ENCODE measurements at places on chromosomes 2 and 18. TPM values are rescaled to one million over a fixed set of nuclear protein-coding genes. Genes with fewer than 3 reads are reported as not detected.
A peak's percentile ranks its signal among the peaks of the same experiment; 100 is the strongest.

The CDK15 gene
- total RNA-seq, result 0.47 TPM

The ABCB11 gene
- total RNA-seq, result 0.74 TPM

GRCh38 chr18:57619876-57620275, 1.8 kb downstream of the NARS1 start:
- no peaks in the 10 kb centered on the region for H3K27me3 ChIP-seq
- peaks cover 9% of the 10 kb centered on the region for H3K4me1 ChIP-seq
- no peak overlapping the region for H3K27ac ChIP-seq
- no peak overlapping the region for H3K4me3 ChIP-seq
- no peak for DNase-seq

GRCh38 chr2:234880551-234881211, 71.1 kb upstream of the SH3BP4 start:
- no peaks in the 10 kb centered on the region for H3K27me3 ChIP-seq
- no peaks in the 10 kb centered on the region for H3K36me3 ChIP-seq
- H3K27ac ChIP-seq, result no peak overlapping the region
- no peak overlapping the region for H3K4me3 ChIP-seq
- DNase-seq, result peak; percentile 43

DNA sequence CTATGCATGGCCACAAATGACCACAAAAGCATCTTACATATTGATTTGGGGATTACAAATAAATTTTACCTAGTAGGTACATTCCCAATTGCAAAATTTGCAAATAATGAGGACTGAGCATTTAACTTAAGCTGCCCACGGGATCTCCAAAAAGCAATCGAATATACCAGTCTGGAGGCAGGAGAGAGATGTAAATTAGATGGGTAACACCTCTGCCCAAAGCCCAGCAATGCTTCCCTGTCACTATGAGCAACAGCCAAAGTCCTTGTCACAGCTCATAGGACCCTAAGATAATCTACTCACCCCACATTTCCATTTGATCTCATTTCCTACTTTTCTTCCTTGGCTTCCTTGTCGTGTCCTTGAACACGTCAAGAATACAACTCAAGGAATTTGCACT, 172.2 kb downstream of the SUCLG1 start:
- H3K4me3 ChIP-seq, result no peak overlapping the region
- no peaks in the 10 kb centered on the region for H3K36me3 ChIP-seq
- no peaks in the 10 kb centered on the region for H3K27me3 ChIP-seq
- no peak for DNase-seq
- no peaks in the 10 kb centered on the region for H3K4me1 ChIP-seq

- DNase-seq, result no peak
- no peak overlapping the region for H3K4me3 ChIP-seq
- no peak overlapping the region for H3K27ac ChIP-seq
- H3K27me3 ChIP-seq, result no peaks in the 10 kb centered on the region
- H3K36me3 ChIP-seq, result no peaks in the 10 kb centered on the region
- no peaks in the 10 kb centered on the region for H3K4me1 ChIP-seq
Observed at GRCh38 chr2:99504844-99505584, 15.2 kb upstream of the REV1 start.

The UGT1A3 gene
- total RNA-seq, result 1.0 TPM

GRCh38 chr2:219214786-219215185, 4.0 kb downstream of the ABCB6 start:
- H3K4me1 ChIP-seq, result peaks cover 6% of the 10 kb centered on the region
- no peak for DNase-seq
- H3K36me3 ChIP-seq, result no peaks in the 10 kb centered on the region
- no peak overlapping the region for H3K27ac ChIP-seq
- no peaks in the 10 kb centered on the region for H3K27me3 ChIP-seq
- no peak overlapping the region for H3K4me3 ChIP-seq

The SPEG gene
- 6.2 TPM for total RNA-seq

DNA sequence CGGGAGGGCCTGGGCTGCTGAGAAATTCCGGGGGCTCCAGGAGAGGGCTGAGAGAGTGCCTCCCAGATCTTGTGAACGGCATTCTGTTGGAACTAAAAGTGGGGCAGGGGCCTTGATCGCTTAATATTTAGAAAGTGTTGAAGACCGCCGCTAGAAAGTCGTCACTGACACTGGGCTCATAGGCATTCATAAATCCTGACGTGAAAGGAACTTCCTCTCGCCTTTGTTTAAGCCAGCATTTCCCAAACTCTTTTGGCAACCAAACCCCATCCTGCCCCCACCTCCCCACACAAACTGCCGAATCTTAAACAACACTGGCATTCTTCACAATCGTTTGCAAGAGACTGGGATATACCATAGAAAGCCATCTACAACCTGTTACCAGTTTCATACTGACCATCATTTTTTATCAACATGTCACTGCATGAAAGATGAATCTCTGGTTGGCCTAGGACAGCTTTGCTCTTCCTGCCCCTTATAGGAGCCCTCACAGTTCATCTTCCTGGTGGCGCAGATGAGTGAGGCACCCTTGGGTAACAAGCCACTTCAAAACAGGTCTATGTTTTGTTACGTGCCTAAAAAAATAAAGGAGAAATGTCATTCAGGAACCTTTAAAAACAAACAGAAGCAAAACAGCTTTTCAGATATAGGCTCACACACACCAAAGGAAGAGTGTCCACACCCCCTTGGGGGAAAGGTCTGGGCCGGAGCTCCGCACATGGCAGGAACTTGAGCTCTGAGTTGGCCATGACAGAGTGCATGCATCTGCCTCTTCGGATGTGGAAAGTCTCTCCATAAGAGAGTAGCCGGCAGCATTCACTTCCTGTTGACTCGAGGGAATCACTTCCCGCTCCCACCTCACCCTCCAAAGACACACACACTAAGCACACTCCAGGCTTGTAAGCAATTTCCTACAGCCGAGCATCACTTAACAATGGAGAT, 13.0 kb downstream of the MTERF4 start:
- no peak for DNase-seq
- no peaks in the 10 kb centered on the region for H3K4me1 ChIP-seq
- no peaks in the 10 kb centered on the region for H3K36me3 ChIP-seq
- no peak overlapping the region for H3K27ac ChIP-seq
- no peaks in the 10 kb centered on the region for H3K27me3 ChIP-seq

DNA sequence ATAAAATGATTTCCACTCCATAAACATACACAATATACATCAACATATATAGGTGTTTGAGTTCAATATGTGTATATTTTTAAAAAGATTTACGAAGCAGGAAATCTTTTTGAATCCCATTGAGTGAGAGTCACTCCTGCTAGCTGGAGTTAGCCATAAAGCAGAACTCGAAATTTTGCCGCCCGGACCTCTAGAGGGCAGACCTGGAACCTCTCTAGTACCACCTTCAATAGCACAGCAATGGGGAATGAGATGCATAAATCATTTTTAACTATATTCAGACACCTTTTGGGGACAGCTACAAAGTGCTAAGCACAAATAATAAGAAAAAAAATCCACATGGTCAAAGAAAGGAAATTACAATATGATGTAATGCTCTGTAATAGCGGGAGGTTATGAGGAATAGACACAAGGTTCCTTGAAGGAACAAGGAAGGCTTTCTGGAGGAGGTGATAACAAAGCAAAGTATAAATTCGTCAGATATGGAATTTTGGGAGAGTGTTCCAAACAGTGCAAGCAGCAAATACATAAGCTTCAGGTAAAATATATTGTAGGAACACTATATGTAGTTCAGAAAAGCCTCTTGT, 533.4 kb downstream of the ERBB4 start:
- H3K36me3 ChIP-seq, result no peaks in the 10 kb centered on the region
- H3K27me3 ChIP-seq, result no peaks in the 10 kb centered on the region
- H3K27ac ChIP-seq, result no peak overlapping the region
- no peaks in the 10 kb centered on the region for H3K4me1 ChIP-seq

Measured in colonic mucosa (tissue), 4 donors.